ENCODE measurements at places on chromosomes 11 and 22.

- DNase-seq: no peak
These were observed 32.2 kb downstream of the ELMOD1 start for GRCh38 chr11:107623183-107623582.

GRCh38 chr11:909406-909805 lies 1.2 kb downstream of the CHID1 start:
- DNase-seq: no peak

GRCh38 chr11:103147627-103148026 lies 38.4 kb downstream of the DYNC2H1 start:
- no peak for DNase-seq

GRCh38 chr11:65127473-65128181 lies 5.5 kb downstream of the MRPL49 start:
- no peak for DNase-seq

DNA sequence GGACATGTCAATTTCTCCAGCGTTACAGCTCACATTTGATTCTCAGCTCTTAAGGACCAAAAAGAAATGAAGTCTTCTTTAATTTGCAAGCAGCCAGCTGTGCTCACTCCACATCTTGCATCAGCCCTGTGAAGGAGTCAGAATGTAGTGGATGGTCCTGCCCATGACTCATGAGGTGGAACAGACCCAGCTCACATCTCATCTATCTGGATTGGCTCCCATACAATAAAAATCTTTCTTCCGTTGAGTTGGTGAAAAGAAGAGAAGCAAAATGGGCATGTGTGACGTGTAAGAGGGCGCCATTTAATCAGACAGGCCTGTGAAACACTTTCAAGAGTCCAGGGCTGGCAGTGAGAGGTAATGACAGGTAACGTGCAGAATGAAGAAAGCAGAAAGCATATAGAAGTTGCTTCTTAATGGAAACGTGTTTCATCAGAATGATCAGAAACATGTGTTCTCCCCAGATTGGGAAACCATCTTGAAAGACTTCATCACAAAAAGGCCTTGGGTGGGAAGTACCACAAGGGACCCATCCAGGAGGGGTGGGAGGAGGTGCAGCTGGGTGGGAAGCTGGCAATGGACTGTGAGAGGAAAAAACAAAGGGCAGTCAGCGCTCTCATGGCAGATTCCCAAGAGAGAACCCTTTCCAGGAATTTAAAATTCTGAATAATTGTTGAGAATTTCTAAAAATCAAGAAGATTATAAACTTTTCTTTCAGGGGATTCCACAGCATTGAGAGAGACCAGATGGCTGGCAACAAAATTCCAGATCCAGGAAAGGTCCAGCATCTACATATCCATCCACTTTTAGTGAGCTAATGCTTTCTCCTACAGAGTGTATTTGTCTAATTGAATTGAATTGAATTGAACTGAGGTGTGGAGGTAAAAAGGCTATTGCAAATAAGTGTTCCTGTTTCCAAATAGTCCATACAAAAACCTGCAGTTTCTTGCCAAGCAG lies 57.0 kb downstream of the ETS1 start:
- DNase-seq: no peak

DNA sequence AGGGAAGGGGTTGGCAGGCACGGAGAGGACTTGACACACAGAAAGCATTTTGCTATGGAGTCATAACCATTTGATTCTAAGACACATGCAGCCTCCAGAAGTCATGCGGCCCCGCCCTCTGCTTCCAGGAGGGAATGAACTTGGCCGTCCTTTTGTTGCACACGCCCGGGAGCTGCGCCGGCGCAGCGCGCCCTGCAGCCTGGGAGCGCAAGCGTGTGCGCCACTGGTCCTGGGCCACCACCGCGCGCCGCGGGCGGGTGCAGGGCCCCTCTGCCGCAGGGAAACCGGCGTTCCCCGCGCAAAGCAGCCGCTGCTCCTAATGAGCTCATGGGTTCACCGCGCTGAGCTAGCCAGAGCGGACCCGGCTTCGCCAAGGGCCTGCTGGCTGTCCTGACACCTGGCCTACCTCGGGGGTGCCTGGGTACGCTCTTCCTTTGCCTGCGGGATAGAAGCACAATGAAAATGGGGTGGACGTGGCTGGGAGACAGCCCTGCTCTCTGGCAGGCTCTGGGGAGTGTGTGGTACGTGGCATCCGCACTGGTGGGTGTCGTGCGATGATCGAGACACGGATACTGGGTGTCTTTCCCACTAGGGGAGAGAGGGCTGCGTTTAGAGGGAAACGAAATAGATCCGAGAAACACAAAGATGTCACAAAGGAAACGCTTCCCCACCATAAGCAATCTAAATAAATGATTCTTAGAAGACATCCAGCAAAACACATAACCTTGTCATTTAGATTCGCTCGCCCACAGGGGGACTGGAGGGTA lies 669 bp downstream of the MICAL3 start:
- peak; percentile 40 for DNase-seq

DNA sequence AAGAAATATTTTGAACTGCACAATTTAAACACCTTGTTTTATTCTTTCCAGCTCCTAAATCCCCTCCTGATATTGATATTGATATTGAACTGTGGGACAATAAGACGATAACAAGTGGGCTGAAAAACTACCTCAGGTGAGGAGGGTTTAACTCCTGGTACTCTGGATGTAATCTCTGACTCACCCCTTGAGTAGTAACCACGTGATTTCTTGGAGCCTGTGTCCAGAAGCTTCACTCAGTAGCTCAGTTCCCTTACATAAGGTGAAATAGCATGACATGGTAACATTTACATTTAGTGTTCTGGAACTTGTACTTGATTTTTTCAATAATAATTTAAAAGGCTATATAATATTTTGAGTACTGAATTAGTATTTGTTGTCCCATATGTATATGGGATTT lies 168.0 kb downstream of the PGR start:
- no peak for DNase-seq

- DNase-seq: no peak
These were observed 16.8 kb downstream of the EXT2 start for GRCh38 chr11:44112091-44112821.

DNA sequence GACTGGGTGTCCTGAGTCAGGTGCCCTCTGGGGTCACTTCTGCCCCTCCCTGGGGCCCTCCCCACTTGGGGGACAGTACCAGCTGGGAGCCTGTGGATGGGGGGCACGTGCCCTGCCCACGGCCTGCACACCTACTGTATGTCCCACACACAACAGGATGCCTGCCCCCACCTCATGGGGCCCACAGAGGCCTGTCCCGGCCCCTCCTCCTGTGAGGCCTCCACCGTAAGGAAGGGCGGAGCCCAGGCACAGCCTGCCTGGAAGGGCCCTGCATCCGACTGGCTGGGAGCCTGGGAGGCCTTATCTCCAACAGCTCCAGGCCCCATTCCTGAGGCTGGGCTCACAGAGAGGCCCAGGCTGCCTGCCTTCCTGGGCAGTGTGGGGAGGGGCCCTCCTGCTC lies 47.8 kb downstream of the BRSK2 start:
- DNase-seq: no peak

- no peak for DNase-seq
These were observed 68.3 kb downstream of the C11orf58 start for GRCh38 chr11:16806791-16807190.

GRCh38 chr22:22156716-22157347 lies 87.8 kb upstream of the VPREB1 start:
- DNase-seq: peak; percentile 82

DNA sequence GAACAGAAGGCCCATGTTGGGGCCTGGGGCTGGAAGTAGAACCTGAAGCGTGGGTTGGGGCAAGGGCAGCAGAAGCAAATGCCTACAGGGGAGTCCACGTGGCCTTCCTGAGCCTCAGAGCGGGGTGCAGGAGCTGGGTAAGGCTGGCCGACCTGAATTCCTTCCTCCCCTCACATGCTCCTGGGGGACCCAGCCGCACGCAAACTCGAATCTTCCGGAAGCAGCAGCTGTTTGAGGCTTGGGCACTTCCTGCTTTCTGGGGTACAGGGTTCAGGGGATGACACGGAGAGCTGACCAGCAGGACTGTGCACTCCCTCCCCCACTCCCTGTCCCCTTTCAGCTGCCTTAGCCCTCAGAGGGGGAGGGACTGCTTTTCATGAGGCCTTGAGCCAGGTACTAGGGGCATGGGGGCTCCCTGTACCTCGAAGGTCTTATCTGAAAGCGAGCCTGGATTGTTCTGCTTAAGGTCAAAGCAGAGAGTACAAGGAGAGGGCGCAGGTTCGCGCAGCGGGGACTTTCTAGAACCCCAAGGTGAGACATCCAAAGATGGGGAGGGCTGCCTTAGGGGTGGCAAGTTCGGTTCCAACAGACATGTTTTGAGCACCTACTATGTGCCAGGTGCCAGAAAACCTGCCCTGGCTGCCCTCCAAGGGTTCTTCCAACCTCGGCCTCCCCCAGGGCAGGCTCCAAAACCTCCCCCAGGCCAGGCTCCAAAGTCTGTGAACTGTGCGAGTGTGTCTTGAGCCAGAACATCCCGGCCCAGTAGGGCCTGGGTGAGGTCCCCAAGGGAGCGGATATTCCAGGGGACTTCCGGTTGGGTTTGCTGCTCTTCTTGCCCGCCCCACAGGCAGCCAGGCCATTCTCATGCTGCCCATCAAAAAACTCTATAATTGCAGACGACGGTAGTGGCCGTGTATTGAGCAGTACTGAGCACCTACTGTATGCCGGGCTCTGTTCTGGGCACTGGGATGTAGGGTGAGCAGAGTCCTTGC lies 1.7 kb downstream of the NCF4 start:
- peak; percentile 46 for DNase-seq

DNA sequence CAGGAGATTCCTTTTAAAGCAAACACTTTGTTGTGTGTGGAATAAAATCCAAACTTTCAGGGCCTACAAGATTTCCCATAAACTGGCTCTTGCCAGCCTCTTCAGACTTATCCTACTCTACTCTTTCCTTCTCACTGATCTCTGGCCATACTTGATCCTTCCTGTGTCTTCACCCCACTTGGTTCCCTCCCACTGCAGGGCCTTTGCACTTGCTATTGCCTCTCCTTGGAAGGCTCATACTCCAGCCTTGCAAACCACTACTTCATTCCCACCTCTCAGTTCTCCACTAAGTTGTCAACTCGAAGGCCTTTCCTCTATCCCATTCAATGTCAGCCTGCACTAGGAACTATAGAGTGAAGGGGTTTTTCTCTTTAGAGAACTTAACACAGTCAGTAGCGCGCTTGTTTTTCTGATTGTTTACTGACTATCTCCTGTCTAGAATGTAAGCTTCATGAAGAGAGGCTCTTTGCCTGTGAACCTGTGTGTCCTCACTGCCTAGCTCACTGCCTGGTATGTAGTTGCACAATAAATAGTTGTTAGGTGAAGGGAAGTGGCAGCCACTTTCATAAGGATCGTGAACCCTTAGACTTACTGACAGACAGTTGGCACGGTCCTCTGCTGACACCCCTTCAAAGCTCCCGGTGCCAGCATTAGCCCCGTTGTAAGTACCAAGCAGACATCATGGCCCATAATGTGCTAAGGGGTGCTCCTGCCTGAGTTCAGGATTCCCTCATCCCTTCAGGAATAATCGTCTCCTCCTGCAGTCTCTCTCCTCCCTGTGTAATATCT lies 833 bp upstream of the ME3 start:
- DNase-seq: no peak

DNA sequence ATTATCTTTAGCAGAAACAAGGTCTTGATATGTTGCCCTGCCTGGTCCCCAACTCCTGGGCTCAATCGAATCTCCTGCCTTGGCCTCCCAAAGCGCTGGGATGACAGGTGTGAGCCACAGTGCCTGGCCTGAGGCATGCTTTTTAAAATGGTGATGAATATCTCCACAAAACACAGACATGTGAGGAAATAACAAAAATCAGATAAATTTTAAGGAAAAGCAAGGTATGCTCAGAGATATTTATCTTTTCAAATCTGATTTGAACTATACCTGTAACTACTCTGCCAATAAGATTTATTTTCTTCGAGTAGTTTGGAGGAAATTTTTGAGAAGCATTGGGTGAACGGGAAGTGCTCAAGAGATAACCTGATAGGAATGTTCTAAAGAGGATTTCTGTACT lies 35.9 kb upstream of the MMP20 start:
- no peak for DNase-seq

DNA sequence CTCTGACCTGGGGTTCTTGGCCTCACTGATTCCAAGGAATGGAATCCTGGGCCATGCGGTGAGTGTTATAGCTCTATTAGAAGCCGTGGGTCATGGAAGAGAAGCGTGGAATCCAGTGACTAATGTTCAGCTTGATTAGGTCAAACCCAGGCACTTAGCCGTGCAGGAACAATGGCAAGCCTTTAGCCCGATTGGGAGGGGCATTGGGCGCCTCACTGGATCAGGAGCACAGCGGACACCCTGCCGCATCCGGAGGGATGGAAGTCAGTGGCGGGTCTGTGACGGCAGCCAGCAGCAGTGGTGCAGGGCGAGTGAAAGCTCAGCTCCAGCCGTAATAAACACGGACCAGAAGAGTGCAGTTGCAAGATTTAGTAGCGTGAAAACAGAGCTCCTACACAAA lies 20.5 kb upstream of the SLC17A6 start:
- no peak for DNase-seq

GRCh38 chr11:70496591-70497535 lies 98.5 kb downstream of the CTTN start:
- no peak for DNase-seq

DNA sequence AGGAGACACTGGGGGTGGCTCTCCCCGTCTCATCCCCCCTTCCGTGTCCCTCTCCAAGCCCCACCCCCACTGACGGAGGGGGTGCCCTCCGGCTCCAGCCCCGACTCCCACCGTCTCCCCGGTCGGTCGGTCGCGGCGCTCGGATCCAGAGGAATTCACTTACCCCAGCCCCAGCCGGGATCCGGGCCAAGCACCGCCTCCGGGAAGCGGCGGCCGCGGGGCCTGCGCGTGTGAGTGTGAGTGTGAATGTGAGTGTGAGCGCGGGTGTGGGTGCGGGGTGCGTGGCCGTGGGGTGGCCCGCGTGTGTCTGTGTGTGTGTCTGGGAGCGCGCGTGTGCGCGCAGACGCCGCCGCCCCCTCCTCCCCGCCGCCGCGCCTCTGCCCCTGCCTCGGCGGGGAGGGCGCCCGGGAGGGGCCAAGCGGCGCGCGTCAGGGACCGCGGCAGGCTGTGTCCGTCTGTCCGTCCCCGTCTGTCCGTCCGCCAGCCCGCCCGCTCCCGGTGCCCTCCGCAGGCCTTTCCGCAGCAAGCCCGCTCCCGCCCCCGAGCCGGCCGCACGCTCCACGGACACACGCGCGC lies at the start of gene ELFN2:
Gene ELFN2, minus strand, starts transcription at position 345 of the 576 bp plus-strand sequence. CDS start 51,945 bp downstream, outside the sequence.
- no peak for DNase-seq

GRCh38 chr11:61860054-61860903 lies 31.1 kb downstream of the FADS3 start:
- DNase-seq: no peak

DNA sequence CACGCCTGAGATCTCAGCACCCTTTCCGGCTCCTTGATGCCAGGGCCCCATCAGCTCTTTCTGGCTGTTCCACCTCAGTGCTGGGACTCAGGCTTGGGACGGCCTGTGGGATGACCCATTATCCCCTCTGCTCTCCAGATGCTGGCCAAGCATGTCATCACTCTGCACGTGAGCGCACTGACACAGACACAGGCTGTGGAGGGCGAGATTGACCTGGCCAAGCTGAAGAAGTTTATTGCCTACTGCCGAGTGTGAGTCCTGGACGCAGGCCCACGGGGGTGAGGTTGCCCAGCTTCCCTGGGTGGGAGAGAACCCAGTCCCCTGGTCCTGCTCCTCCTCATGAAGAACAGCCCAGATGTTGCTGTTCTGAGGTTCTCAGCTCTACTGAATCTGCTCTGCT lies 17.7 kb downstream of the MCM5 start:
- no peak for DNase-seq

GRCh38 chr11:134355656-134356055 lies 23.9 kb downstream of the GLB1L2 start:
- DNase-seq: no peak

- DNase-seq: peak; percentile 78
These were observed 2.1 kb upstream of the DMC1 start for GRCh38 chr22:38572065-38572464.
